ENCODE measurements at places on chromosomes 1 and 21. TPM values are rescaled to one million over a fixed set of nuclear protein-coding genes. Genes with fewer than 3 reads are reported as not detected.

EFNA4 gene
- polyA plus RNA-seq = 1.6 TPM

RBP7 gene
- polyA plus RNA-seq = 19.9 TPM

RNF19B gene
- polyA plus RNA-seq = 28.4 TPM

KRTAP11-1 gene
- not detected for polyA plus RNA-seq

WNT3A gene
- polyA plus RNA-seq = not detected

NUP210L gene
- 0.27 TPM for polyA plus RNA-seq

CDA gene
- polyA plus RNA-seq = 2.9 TPM

DNA sequence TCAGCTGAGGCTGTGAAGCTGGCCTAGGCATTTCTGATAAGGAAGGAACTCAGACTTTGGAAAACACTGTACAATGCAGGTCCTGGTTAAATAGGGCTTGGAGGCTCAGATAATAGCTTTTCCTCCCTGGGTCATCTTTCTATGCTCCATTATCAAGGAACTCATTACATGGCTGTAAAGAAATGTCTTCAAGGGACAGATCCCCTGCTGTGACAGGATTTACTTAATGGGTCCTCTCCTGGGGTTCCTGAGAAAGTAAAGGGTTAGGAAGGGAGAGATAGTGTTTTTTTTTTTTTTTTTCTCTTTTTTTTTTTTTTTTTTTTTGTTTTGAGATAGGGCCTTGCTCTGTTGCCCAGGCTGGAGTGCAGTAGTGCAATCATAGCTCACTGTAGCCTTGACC, 14.1 kb upstream of the SVBP start:
- no peak for DNase-seq

DNA sequence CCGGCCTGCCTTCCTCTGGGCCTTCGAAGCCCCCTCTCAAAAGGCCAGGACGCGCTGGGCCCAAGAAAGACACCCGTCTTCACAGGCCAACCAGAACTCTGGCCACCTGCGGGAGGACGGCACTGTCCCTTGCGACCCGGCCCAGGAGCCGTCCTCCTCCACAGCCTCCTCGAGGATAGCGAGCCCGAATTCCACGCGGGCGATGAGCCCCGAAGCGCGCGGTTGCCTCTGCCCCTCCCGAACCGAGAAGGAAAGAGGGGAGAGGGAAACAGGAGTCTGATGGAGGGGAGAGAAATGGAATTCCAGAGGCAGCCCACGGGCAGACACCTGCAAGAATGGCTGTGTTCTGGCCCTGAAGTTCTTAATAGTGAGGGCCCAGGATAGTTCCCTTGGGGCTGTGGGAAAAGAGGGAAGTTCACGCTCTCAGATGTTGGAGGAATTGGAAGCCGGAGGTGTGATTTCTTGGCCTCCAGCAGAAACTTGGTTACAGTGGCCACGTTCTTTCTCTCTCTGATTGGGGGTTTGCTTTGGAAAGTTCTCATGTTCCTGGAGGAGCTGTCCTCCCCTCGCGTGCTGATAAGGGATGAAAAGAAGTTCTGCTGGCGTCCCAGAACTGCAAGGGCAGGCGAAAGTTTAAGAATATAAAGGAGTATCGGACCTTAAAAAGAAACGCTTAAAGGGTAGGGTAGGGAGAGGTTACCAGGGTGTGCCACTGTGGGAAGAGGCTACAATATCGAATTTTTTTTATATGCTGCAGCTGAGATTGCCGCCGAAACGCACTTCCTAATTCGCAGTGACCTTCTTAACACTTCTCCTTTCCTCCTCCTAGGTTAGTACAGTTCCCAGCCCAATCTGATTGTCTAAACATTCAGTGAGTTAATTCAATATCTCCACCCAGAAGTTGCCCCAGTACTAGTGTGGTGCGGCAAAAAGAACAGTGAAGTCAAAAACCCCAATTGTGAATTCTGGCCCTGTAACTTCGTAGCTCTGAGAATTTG, 5.8 kb upstream of the SLC44A5 start:
- peak; percentile 51 for DNase-seq

GRCh38 chr1:180598333-180598974, 33.4 kb upstream of the XPR1 start:
- DNase-seq = peak; percentile 39

DNA sequence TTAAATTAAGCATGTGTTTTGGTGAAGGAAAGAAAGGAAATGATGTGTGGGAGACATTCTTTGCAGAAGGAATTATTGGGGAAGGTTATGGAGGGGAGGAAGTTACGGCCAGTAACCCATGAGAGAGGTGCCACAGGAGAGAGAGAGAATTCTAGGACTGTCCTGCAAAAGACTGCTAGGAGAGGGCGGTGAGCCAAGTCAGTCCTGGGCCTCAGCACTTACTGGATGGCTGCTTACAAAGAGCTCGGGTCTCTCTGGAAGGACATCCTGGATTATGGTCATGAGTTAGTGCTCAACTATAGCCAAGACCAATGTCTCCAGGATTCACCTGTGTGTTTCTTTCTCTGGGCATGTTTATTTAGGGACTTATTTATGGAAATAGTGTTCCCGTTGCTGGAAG, 74.4 kb upstream of the HSD17B7 start:
- no peak for DNase-seq

DNA sequence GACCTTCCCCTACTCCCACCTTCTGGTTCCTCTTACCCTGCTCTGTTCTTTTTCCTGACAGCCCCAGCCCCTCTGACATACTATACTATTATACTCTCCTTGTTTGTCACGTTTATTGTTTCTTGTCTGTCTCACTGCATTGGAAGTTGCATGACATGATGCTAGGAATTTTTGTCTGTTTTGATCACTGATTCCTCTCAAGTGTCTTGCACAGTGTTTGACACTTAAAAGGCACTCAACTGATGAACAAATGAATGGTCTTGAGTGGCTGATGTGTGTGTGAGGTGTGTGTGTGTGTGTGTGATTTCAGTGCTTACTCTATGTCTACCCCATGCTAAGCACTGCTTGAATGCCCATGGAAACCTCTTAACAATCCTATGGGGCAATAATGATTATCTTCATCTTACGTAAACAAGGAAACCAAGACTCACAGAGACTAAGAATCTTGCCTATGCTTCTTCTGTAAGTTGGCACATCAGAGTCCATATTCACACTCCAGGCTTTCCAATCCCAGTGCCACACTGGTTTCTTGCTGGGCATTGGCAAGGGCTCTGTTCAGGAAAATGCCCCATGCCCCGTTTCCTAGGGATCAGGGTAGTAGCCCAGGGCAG, 59.7 kb downstream of the ATP1A1 start:
- no peak for DNase-seq

GRCh38 chr1:213979751-213980586, 7.8 kb upstream of the PROX1 start:
- DNase-seq = peak; percentile 60

GRCh38 chr1:185652348-185652747, 81.8 kb upstream of the HMCN1 start:
- no peak for DNase-seq

- DNase-seq = peak; percentile 14
Observed at GRCh38 chr1:173478094-173478674, 1.0 kb downstream of the PRDX6 start.

GRCh38 chr21:46425571-46425970, 33.1 kb upstream of the DIP2A start:
- no peak for DNase-seq

- no peak for DNase-seq
Observed at GRCh38 chr1:51439895-51440294, 79.2 kb downstream of the EPS15 start.

GRCh38 chr1:214861615-214862014, 220.9 kb upstream of the KCNK2 start:
- DNase-seq = no peak

GRCh38 chr1:163166886-163167555, 35.7 kb downstream of the RGS5 start:
- DNase-seq = no peak

DNA sequence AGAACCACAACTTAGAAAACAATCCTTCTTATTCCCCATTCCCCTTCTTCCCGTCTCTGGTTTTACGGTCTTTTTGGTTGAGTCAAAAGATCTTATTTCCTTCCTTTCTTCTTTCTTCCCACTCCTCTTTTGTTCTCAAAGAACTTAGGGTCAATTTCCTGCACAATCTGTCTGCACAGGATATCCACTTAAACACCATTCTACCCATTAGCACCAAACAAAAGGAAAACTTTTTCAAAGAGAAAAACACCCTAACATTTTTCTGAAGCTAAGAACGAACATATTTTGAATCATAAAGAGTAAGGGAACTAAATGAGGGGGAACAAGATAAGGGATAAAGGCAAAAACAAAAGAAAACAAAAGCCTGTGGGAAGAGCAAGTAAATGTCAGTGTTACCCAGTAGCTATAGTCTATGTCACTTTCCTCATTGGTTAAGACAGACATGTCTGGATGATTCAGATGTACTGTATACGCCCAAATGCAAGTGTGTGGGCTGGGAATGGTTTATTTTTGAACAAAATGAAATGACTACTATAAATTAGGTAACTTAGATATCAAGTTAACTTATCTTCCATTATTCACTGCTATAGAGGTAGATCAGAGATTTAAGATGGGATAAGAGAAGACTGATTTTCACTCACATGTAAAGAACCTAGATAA, 59.9 kb downstream of the TOR3A start:
- no peak for DNase-seq

- DNase-seq = peak; percentile 13
Observed at GRCh38 chr1:166302989-166303758, 136.4 kb upstream of the FAM78B start.

- DNase-seq = no peak
Observed at GRCh38 chr1:173502104-173502503, 25.0 kb downstream of the PRDX6 start.

DNA sequence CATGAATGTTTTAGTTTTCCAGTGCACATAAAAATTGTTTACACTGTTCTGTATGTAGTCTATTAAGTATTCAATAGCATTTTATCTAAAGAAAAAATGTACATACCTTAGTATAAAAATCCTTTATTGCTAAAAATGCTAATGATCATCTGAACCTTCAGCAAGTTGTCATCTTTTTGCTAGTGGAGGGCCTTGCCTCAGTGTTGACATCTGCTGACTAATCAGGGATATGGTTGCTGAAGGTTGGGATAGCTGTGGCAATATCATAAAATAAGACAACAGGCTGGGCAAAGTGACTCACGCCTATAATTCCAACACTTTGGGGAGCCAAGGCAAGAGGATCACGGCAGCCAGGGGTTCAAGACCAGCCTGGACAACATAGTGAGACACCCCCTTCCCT, 9.0 kb downstream of the DYNLT5 start:
- DNase-seq = no peak

GRCh38 chr1:39196244-39197215, 8.0 kb upstream of the MACF1 start:
- no peak for DNase-seq

GRCh38 chr1:3222042-3222692, 153.2 kb downstream of the PRDM16 start:
- no peak for DNase-seq

GRCh38 chr1:246724731-246725095, 504 bp downstream of the SCCPDH start:
- DNase-seq = peak; percentile 68

DNA sequence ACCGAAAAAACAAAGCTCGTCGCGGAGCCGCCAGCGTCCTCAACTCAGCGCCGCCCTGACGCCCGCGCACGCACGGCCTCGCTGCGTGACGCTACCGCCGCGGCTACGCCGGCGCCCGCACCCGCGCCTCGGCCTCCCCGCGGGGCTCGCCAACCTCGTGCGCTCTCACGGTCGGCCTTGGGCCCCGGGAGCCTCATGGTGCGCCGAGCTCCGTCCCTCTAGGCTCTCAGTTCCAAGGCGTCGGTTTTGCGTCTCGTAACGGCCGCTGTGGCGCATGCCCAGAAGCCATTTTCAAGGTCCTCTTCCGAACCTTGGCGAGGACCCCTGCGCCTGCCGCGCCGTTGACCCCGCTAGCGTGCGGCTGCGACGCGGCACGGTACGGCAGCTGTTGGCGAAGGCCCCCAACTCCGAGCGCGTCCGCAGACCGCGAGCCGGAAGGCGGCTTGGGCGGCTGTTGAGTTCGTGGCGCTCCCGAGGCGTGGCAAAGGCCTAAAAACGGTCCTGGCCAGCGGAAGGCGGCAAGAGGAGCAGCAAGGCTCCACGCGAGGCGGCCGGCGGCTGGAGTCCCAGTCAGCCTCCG, at the start of gene HENMT1:
HENMT1 (minus strand) TSS at position 64 of the 580 bp plus-strand sequence. CDS start 1,209 bp downstream, outside the sequence.
- DNase-seq = peak; percentile 89
